ENCODE measurements at places on chromosomes 7 and 10. TPM values are rescaled to one million over a fixed set of nuclear protein-coding genes. Genes with fewer than 3 reads are reported as not detected.

Gene FGFR2
- not detected for total RNA-seq

Gene SPDYE3
- total RNA-seq, result not detected

Gene FAM3C
- 25.7 TPM for total RNA-seq

Gene DRGX
- total RNA-seq, result not detected

Gene DEPP1
- 0.12 TPM for total RNA-seq

Data from activated naive CD8-positive, alpha-beta T cell treated with anti-CD3 and anti-CD28 coated beads for 36 hours (primary cell).